ENCODE measurements at places on chromosomes 5 and 9.

DNA sequence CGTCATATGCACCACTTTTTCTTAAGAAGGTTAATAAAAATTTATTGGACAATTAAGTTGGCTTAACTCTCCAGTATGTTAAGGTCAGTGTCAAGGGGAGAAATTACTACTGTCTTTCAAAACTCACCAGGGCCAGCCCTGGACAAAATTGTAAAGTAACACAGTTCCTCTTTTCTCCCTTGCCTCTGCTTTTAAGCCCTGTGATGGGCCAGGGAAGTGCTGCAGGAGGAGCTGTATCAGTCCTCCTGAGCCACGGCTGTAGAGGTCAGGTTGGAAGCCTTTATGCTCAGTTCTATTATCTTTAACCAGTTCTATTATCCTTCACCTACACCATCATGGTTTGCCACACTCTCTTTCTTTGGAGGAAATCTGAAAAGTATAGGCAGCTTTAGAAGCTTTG is 11.5 kb upstream of the PPP2R2B start:
- H3K4me1 ChIP-seq = peaks cover 10% of the 10 kb centered on the region
- no peak overlapping the region for H3K27ac ChIP-seq

- H3K36me3 ChIP-seq = no peaks in the 10 kb centered on the region
- no peak overlapping the region for H3K27ac ChIP-seq
- DNase-seq = no peak
- no peak overlapping the region for H3K4me3 ChIP-seq
Observed at GRCh38 chr5:42399702-42400101, 23.5 kb upstream of the GHR start.

GRCh38 chr5:157540707-157541446 is 34.7 kb downstream of the ADAM19 start:
- no peaks in the 10 kb centered on the region for H3K27me3 ChIP-seq
- peaks cover 57% of the 10 kb centered on the region for H3K4me1 ChIP-seq
- H3K4me3 ChIP-seq = peak overlapping the region; percentile 38
- peak; percentile 64 for DNase-seq
- H3K27ac ChIP-seq = peak overlapping the region; percentile 85

- H3K4me3 ChIP-seq = no peak overlapping the region
- no peaks in the 10 kb centered on the region for H3K4me1 ChIP-seq
- H3K36me3 ChIP-seq = no peaks in the 10 kb centered on the region
- DNase-seq = no peak
- H3K27ac ChIP-seq = no peak overlapping the region
Observed at GRCh38 chr5:79890119-79890929, 100.7 kb downstream of the MTX3 start.

- H3K27me3 ChIP-seq = peaks cover 4% of the 10 kb centered on the region
- H3K27ac ChIP-seq = no peak overlapping the region
- no peaks in the 10 kb centered on the region for H3K36me3 ChIP-seq
- no peaks in the 10 kb centered on the region for H3K4me1 ChIP-seq
Observed at GRCh38 chr5:175406300-175406699, 37.7 kb downstream of the DRD1 start.

DNA sequence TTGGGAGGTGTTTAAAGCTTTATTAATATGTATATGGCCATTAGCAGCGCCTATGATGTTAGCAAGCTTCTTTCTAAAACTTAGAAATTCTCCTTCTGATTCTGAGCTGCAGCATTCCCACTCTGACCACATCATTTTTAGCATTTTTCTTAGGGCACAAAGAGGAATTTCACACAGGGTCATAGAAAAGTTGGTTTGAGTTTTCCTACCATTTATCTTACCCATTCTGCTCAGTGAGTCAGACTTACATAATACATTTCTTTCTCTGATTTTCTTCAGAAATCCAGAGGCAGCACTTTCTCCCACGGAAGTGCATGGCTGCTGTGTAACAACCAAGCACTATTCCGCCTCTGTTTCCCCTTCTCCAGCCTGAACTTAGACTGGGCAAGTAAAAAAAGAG is 246.6 kb downstream of the ARL15 start:
- no peaks in the 10 kb centered on the region for H3K27me3 ChIP-seq
- H3K36me3 ChIP-seq = peaks cover 4% of the 10 kb centered on the region
- no peak overlapping the region for H3K4me3 ChIP-seq
- DNase-seq = no peak
- no peak overlapping the region for H3K27ac ChIP-seq

DNA sequence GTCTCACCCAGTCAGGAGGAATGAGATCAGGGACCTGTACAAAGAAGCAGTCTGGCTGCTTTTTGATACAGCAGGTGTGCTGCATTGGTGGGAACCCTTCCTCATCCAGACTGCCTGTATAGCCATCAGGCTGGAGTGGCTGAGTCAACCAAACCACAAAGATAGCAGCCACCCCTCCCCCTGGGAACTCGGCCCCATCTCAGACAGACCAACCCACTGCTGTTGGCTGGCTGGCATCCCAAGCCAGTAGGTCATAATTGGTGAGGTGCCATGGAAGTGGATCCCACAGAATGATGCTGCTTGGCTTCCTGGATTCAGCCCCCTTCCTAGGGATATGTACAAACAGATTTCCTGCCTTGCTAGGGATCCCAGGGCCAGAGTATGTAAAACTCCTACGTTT is 60.9 kb downstream of the YTHDC2 start:
- peaks cover 12% of the 10 kb centered on the region for H3K4me1 ChIP-seq
- peaks cover 55% of the 10 kb centered on the region for H3K36me3 ChIP-seq
- H3K27ac ChIP-seq = no peak overlapping the region
- DNase-seq = no peak
- no peaks in the 10 kb centered on the region for H3K27me3 ChIP-seq
- H3K4me3 ChIP-seq = no peak overlapping the region

DNA sequence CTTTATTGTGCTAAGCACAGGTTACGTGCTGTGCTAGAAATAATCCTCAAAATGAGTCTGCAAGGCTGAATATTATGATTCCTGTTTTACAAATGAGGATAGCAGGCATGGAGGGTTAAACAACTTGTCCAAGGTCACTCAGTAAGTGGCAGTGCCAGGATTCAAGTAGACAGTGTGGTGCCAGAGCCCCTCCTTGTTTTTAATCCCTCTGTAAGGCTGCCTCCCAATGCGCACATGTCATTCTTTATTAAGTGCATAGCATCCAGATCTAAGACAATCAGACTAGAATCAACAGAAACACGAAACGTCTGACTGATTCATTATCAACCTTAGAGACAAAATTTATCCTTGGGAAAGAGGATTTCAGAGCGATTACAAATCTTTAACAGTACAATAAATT is 199.6 kb downstream of the SMARCA2 start:
- H3K27ac ChIP-seq = no peak overlapping the region
- H3K27me3 ChIP-seq = no peaks in the 10 kb centered on the region
- H3K36me3 ChIP-seq = no peaks in the 10 kb centered on the region
- no peak overlapping the region for H3K4me3 ChIP-seq
- H3K4me1 ChIP-seq = no peaks in the 10 kb centered on the region

DNA sequence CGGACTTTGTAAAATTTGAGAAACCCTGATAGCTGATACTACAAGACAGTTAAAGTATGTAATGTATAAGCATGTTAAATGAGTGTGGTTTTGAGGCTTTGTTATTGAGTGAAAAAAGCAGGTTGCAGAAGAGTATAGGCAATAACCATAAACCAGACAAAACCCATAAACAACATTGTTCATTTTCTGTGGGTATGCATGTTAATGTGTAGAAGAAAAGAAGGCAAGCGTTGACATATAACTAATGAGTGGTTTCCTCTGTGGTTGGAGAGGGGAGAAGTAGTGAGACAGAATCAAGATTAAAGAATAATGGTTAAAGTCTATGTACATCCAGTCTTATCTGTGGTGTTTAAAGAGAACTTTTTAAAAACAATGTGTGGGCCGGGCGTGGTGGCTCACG is 26.2 kb downstream of the RAD23B start:
- peak overlapping the region; percentile 44 for H3K27ac ChIP-seq
- H3K27me3 ChIP-seq = no peaks in the 10 kb centered on the region
- H3K4me1 ChIP-seq = peaks cover 62% of the 10 kb centered on the region
- DNase-seq = no peak
- no peak overlapping the region for H3K4me3 ChIP-seq

DNA sequence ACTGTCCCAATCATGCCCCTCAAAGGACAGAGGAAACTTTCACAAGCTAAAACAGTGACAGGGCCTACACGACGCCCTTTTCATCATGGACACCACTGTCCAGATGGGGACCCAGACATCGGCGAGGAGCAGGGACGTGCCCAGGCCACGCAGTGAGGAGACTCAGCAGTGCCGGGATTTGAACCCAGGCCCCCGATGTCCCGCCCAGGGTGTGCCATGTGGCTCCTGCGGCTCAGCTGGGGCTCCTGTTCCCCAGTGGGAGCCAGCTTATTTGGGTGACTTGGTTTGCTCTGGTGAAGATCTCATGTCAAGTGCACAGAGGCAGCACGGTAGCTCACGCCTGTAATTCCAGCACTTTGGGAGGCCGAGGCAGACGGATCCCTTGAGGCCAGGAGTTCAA is 82.2 kb downstream of the STK10 start:
- peaks cover 55% of the 10 kb centered on the region for H3K4me1 ChIP-seq
- peak overlapping the region; percentile 34 for H3K27ac ChIP-seq
- DNase-seq = no peak
- H3K27me3 ChIP-seq = no peaks in the 10 kb centered on the region
- H3K36me3 ChIP-seq = peaks cover 59% of the 10 kb centered on the region

DNA sequence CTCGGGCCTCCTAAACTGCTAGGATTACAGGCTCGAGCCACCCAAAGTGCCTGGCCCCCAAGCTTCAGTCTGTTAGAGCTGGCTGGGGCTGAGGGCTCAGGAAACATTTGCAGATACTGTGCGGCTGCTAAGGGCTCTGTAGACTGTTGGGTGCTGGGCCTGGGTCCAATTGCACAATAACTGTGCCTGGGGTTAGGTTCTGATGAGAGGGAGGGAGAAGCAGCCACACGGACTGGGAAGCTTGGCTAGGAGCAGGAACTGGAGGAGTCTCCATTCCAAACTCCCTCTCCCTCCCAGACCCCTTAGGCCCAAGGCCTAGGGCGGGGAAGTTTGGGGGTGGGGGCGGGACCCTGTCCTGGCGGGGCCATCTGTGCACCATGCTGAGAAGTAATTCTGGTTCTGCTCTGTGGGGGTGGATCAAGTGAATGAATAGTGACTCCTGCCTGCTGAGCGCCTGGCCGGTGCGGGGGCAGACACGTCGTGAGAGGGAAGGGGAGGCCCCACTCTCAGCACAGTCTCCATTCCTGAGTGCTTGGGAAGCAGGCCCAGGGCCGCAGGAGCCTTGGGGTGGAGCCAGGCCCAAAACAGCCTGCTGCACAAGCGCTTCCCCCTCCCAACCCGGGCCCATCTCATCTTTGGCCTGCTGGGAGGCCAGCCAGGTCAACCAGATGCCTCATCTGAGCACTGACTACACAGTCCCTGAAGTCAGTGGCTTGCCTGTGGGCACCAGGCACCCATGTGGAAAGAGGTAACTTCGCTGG is 1.5 kb downstream of the ASS1 start:
- H3K36me3 ChIP-seq = peaks cover 4% of the 10 kb centered on the region
- peaks cover 12% of the 10 kb centered on the region for H3K4me1 ChIP-seq
- H3K27me3 ChIP-seq = peaks cover 36% of the 10 kb centered on the region
- no peak overlapping the region for H3K27ac ChIP-seq
- peak; percentile 26 for DNase-seq
- H3K4me3 ChIP-seq = peak overlapping the region; percentile 31

DNA sequence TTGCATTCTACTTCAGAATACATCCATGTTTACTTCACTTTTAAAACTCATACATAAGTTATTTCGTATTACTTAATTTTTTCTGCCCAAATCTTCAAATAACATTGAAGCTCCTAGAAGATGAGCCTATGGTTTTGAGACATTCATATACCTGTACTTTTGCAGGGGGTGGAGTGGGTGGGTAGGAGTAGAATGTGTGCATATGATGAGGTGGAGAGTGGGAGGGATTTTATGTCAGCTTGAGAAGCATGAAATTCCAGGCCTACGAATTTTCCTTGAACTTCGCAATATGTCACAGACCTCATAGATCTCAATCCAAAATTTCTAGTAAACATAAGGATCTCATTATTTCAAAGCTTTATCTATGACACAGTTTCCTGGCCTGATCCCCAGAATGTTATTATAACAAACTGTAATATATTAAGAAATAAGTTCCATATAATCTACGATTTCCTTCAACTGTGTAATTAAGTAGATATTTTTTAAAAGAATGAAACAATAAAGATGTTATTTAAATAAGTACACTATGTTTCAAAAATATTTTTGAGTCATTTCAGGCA is 19.7 kb upstream of the MOB3B start:
- H3K27ac ChIP-seq = no peak overlapping the region
- no peak overlapping the region for H3K4me3 ChIP-seq
- H3K4me1 ChIP-seq = no peaks in the 10 kb centered on the region

GRCh38 chr9:90555351-90556057 is 87.1 kb downstream of the DIRAS2 start:
- DNase-seq = no peak
- H3K4me1 ChIP-seq = no peaks in the 10 kb centered on the region
- peaks cover 4% of the 10 kb centered on the region for H3K27me3 ChIP-seq
- no peak overlapping the region for H3K4me3 ChIP-seq

GRCh38 chr9:34475097-34475496 is 16.5 kb downstream of the DNAI1 start:
- H3K4me1 ChIP-seq = no peaks in the 10 kb centered on the region
- no peak for DNase-seq
- H3K36me3 ChIP-seq = no peaks in the 10 kb centered on the region
- peaks cover 5% of the 10 kb centered on the region for H3K27me3 ChIP-seq
- H3K27ac ChIP-seq = no peak overlapping the region

GRCh38 chr9:36451949-36452348 is 51.9 kb upstream of the RNF38 start:
- H3K36me3 ChIP-seq = peaks cover 2% of the 10 kb centered on the region
- H3K27ac ChIP-seq = no peak overlapping the region
- no peaks in the 10 kb centered on the region for H3K27me3 ChIP-seq
- H3K4me1 ChIP-seq = peaks cover 14% of the 10 kb centered on the region
- DNase-seq = no peak

GRCh38 chr5:166356096-166356495 is 1935.3 kb upstream of the WWC1 start:
- no peaks in the 10 kb centered on the region for H3K27me3 ChIP-seq
- DNase-seq = no peak
- H3K36me3 ChIP-seq = no peaks in the 10 kb centered on the region

- no peak within 1 kb of the TSS for H3K4me3 ChIP-seq
- peaks cover 29% of the 10 kb centered on the region for H3K27me3 ChIP-seq
- H3K27ac ChIP-seq = no peak within 1 kb of the TSS
- H3K4me1 ChIP-seq = no peaks in the 10 kb centered on the region
- no peaks in the 10 kb centered on the region for H3K36me3 ChIP-seq
- DNase-seq = no peak
Observed at GRCh38 chr5:140966293-140967225, at the start of gene PCDHAC2. Gene PCDHAC2 (plus strand): TSS chr5:140966476. CDS start chr5:140966767, 291 bp downstream.

DNA sequence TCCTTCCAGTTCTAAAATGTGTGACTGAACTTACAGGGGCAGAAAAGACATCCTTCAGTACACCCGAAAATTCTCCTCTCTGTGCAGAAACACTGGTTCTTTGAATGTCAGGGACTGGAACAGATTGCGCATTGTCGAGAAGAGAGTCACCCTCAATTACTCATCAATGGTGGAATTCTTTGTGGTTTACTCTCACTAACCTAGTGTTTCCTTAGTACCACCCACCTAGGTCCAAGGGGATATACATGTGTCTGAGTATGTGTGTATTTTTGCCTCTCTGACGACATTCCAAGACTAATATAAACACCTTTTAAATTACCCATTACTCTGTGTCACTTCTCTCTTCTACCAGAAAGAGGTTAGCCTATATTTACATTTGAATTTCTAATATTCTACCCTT is 660.8 kb downstream of the TLE1 start:
- no peak overlapping the region for H3K4me3 ChIP-seq
- DNase-seq = no peak
- H3K27ac ChIP-seq = no peak overlapping the region

Data from activated CD8-positive, alpha-beta T cell treated with anti-CD3 and anti-CD28 coated beads for 36 hours (primary cell).